Breast epithelium (tissue), 4 donors: ENCODE measurements at places on chromosomes 5 and 9.

GRCh38 chr9:126165755-126166154, 160.9 kb upstream of the MVB12B start:
- DNase-seq, result no peak

- DNase-seq, result no peak
Observed at GRCh38 chr5:180704362-180704761, 35.5 kb downstream of the OR2Y1 start.

DNA sequence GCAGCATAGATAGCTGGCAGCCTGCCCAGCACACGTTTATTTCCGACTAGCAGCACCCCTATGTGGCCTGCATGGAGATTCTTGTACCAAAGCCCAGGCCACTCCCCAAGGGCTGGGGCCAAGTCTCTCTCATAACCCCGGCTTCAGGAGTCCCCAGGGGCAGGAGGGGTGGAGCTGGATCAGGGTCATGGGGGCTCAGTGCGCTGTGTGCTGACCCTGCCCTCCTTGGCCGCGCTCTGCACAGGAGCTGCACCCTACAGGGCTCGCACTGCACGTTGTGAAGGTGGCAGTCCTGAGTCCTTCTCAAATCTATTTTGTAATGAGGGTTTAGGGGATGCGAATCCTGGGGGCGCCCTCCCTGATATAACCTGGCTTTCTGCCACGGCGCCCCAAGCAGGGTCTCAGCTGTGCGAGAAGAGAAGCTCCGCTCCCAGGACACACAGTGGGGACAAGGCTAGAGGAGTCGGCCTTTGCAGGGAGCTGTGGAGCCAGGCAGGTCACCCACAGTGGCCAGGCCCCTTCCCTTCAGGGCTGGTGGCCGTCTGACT, 28.6 kb downstream of the NKD2 start:
- DNase-seq, result no peak

DNA sequence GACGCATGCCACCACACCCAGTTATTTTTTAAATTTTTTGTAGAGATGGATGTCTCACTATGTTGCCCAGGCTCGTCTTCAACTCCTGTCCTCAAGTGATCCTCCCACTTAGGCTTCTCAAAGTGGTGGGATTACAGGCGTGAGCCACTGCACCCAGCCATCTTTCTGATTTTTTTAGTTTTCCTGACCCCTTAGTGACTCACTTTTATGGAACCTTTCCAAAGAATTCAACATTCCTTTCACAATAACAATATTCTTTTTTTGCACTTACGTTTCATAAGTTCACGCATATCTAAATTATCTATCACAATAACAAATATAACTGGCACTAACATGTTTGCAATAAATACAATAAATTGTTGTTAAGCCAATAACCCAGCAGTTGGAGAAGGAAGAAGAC, 8.5 kb downstream of the ELOVL7 start:
- DNase-seq, result no peak

GRCh38 chr9:88476491-88477271, 58.3 kb upstream of the NXNL2 start:
- no peak for DNase-seq

- DNase-seq, result no peak
Observed at GRCh38 chr9:114532561-114533237, 27.4 kb upstream of the WHRN start.

GRCh38 chr9:32413424-32413823, 29.0 kb downstream of the ACO1 start:
- DNase-seq, result no peak
